ENCODE measurements at places on chromosomes 2 and 18.

DNA sequence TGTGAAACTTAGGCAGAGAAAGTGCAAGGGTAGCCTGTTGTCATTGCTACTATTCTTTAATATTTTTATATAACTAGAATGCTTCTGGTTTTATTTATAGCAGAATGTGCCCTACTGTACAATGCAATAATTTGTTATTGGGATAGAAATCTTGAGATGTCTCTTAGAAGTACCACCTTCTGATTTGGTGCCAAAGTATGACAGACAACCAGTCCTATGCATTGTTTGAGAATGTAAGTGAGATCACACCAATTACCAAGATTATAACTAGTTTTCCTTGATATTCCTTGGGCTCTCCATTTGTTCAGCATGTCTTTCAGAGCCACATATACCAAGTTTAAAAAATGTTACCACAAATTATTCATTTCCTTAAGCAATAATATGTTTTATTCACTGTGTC, 399.7 kb downstream of the CPS1 start:
- no peak for DNase-seq

GRCh38 chr2:12931186-12931844, 214.6 kb downstream of the TRIB2 start:
- peak; percentile 23 for DNase-seq

- no peak for DNase-seq
Observed at GRCh38 chr18:35028536-35028935, 12.7 kb upstream of the MAPRE2 start.

- DNase-seq = no peak
Observed at GRCh38 chr2:75586971-75587370, 26.2 kb upstream of the EVA1A start.

GRCh38 chr2:136985044-136985443, 219.7 kb downstream of the THSD7B start:
- no peak for DNase-seq

GRCh38 chr2:149099298-149099697, 60.8 kb downstream of the LYPD6B start:
- DNase-seq = no peak

DNA sequence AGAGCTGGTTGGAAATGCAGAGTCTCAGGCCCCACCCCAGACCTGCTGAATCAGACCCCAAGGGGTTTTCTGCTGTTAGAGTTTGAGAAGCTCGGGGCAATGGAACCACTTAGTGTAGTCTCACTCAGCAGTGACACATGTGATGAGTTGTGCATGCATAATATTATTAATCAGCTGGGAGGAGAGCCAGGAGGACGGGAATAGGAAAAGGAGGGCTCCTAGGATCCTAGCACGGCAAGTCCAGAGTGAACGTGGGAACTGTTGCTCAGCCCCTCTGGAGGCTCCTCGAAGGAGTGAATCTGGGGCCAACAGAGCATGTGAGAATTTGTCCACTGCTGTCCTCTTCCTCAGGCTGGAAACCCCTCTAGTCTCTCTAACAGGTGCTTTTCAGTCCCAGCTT, 87.1 kb downstream of the HS1BP3 start:
- no peak for DNase-seq

GRCh38 chr2:182132605-182133004, 147.0 kb downstream of the PPP1R1C start:
- no peak for DNase-seq

DNA sequence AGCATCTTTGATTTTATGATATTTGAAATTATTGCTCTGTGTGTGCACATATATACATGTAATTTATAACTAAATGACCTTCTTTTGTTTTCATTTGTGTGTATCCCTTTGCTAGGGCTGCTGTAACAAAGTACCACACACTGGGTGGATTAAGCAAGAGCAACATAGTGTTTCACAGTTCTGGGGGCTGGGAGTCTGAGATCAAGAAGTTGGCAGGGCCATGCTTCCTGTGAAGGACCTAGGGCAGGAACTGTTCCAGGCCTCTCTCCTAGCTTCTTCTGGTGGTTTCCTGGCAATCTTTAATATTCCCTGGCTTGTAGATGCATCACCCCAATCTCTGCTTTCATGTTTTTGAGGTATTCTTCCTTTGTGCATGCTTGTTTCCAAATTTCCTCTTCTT, 1043.9 kb downstream of the TSN start:
- no peak for DNase-seq

- DNase-seq = no peak
Observed at GRCh38 chr18:33928231-33928630, 296.5 kb downstream of the NOL4 start.

GRCh38 chr2:189129971-189130370, 49.6 kb downstream of the COL5A2 start:
- no peak for DNase-seq

DNA sequence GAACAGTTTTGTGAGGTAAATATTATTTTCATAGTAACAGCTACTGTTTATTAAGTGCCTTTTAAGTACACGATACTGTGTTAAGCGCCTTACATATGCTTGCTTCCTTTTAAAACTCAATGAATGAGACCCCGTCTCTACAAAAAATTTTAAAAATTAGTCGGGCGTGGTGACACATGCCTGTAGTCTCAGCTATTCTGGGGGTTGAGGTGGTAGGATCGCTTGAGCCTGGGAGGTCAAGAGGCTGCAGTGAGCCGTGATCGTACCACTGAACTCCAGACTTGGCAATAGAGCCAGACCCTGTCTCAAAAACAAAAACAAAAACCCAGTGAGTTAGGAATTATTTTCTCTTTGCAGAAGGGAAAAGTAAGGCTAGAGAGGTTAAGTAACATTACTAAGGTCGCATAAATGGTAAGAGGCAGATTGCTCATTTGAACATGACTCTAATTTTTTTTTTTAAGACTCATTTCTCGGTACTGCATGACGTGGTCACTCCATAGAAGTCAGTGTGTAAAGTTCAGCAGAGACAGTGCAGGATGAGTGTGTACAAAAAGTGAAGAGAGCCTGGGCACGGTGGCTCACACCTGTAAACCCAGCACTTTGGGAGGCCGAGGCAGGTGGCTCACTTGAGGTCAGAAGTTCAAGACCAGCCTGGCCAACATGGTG, 1.1 kb downstream of the METAP1D start:
- no peak for DNase-seq

- DNase-seq = no peak
Observed at GRCh38 chr2:229974266-229974665, 52.0 kb downstream of the FBXO36 start.

- no peak for DNase-seq
Observed at GRCh38 chr2:151056870-151057269, 204.8 kb downstream of the RBM43 start.

DNA sequence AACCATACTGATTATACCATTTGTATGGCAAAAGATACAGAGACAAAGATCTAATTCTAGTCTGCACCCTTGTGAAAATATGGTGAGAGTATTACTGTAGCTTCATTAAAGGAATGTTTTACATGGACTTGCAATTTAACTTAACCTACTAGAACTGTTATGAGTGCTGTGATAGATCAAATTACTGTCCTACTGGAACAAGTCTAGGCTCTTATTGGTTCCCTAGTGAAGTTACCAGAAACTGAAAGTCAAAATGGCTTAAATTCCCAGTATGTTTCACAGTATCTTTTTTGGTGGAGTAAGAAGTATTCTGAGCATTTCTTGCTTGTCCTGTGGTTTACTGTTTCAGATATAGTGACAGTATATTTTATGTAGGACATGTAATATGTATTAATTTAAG, 3.8 kb upstream of the TBR1 start:
- DNase-seq = no peak

DNA sequence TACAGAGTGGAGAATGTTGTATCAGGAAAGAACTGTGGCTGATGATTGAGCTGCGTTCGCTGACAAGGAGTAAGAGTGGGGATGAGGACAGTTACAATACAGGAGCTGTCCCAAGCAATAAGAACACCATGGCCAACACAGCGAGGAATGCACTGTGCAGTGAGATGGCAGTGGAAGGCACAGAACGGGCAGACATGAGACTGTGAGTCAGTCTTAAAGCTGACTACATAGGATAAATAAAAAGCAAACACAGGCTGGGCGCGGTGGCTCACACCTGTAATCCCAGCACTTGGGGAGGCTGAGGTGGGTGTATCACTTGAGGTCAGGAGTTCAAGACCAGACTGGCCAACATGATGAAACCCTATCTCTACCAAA, 89.8 kb downstream of the CABYR start:
- no peak for DNase-seq

DNA sequence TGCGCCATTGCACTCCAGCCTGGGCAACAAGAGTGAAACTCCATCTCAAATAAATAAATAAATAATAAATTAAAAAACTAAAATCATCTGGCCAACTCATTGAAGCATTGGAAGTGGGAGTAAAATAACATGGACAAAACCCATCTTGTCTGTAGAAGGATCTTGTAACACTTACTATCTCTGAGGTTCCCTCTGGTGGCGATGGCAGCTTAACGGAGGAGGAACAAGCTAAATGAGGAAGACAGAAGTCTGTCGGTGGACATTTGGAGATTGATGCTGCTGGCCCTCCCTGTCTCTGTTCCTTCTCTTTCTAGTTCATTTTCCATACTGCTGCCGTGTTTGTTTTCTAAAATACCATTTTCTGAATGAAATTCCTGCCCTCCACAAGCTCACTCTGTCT, 43.4 kb downstream of the ZCCHC2 start:
- no peak for DNase-seq

- DNase-seq = no peak
Observed at GRCh38 chr2:25587361-25587760, 86.0 kb downstream of the DTNB start.

DNA sequence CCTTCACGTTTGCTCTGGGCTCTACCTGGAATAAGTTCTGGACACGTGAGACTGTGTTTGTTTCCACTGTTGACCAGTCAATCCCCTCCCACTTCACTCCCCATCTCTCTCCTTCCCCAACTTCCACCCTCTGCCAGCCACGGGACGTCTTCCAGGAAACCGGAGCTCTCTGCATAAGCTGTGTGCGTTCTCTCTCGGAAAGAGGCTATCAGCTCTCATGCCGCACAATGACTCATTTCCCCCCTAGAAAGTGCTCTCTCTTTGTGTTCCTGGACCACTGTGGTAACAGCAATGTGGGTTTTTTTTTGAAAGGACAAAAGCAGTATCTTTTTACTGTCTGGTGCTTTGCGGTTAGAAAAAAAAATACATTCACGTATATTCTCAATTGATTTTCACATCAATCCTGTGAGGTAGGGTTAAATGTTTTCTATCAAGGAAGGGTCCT, 10.2 kb downstream of the PROKR1 start:
- DNase-seq = peak; percentile 77

- no peak for DNase-seq
Observed at GRCh38 chr2:76808732-76809131, 713.4 kb downstream of the LRRTM4 start.

DNA sequence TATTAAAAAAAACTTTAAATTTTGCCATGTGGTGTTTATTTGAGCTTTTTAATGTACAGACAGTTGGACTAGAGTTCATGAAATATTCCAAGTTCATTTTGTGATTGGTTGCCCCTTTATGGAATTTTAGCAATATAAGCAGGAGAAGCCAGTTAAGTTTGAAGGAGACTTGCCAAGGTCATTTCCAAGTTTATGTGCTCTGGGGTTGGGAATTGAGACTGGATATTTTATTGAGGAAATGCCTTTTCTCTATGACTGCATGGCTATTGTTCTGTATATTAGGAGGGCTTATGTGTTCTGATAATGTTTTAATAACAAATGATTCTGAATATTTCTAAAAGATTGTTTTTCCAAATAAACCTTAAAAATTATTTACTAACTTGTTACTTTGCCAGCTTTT, 67.0 kb upstream of the TCF4 start:
- DNase-seq = no peak

DNA sequence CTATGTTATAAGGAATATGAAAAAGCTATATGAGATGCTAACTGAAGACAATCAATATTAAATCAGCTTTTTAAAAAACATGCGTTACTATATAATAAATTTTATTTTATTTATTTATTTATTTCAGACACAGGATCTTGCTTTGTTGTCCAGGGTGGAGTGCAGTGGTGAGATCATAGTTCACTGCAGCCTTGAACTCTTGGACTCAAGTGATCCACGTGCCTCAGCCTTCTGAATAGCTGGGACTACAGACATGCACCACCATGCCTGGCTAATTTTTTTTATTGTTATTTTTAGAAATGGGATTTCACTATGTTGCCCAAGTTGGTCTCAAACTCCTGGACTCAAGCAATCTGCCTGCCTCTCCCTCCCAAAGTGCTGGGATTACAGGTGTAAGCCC, 89.4 kb downstream of the MYOM1 start:
- DNase-seq = peak; percentile 11

DNA sequence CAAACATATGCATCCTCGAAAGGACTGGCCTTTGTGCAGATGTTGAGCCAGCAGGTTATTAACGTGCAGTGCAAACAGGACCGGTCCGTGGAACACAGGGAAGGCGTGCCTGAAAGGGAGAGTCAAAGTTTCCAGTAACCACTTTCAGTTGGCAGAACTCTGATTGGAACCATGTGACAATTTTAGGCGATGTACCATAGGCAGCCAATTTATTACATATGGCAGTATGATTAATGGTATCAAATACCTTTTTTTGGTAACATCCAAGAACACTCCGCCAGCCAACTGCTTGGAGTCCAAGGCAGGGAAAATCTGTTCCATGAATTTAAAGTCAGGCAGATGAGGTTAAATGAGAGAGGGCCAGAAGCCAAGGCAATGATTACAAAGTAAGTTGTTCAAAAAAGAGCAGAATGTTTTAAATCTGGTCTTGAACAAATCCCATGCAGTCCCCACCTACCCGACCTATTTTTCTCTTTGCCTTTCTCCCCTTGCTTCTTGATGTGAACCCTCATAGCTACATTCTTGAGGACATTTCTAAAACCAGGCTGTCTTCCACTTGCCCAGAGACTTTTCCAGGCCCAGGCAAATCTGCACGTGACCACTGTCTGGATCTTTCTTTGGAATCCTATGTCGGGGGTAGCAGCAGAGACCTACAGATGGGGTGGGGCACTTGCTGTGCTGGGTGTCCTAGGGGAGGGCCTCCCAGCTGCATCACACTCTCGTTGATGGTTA, 351.7 kb downstream of the HRH4 start:
- DNase-seq = no peak

- DNase-seq = no peak
Observed at GRCh38 chr2:30217644-30218337, 13.5 kb upstream of the LBH start.

DNA sequence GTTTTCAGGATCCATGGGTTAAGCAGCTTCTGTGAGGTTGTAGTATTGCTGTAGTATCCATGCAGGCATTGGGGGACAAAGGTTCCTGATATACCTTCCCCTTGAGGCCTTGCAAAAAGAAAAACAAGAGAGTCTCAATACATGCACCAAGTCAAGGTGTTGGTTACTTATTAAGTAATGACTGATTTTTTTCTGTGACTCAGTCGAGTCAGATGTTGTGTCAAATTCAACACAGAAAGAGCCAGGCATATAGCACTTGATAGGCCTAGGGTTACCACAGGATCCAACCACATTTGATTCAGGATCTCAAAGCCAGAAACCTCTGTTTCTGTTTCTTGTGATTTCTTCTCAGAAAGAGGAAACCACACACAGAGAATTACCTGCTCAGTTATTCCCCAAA, 24.9 kb upstream of the CD8A start:
- peak; percentile 54 for DNase-seq
